ENCODE measurements at places on chromosomes 5 and 9.

DNA sequence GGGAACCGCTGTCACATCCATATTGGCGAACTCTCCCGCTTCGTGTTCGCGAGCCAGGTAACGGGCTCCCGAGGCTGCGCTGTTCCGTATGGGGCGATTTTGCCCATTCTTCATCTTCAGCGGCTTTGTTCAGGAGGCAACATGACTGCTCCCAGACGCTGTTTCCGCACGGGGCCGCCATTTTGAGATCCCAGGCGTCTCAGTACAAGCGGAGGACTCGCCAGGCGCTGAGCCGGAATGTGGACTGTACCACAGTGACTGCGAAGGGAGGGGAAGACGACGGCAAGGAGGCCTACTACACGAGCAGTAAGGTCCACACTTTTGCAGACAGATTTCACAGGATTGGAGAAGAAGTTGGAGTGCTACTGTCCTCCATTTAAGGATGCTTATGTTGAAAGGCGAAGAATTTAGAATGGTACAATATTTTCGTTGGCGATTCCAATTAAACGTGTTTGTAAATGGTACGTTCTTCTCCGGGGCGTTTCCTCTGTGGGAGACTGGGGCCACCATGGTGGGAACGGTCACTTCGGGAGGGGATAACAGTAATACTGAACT, 41.6 kb upstream of the ZNF300 start:
- no peak for DNase-seq

GRCh38 chr5:51185850-51186329, 197.4 kb upstream of the ISL1 start:
- no peak for DNase-seq

GRCh38 chr5:133362438-133362837, 249.9 kb downstream of the FSTL4 start:
- no peak for DNase-seq

DNA sequence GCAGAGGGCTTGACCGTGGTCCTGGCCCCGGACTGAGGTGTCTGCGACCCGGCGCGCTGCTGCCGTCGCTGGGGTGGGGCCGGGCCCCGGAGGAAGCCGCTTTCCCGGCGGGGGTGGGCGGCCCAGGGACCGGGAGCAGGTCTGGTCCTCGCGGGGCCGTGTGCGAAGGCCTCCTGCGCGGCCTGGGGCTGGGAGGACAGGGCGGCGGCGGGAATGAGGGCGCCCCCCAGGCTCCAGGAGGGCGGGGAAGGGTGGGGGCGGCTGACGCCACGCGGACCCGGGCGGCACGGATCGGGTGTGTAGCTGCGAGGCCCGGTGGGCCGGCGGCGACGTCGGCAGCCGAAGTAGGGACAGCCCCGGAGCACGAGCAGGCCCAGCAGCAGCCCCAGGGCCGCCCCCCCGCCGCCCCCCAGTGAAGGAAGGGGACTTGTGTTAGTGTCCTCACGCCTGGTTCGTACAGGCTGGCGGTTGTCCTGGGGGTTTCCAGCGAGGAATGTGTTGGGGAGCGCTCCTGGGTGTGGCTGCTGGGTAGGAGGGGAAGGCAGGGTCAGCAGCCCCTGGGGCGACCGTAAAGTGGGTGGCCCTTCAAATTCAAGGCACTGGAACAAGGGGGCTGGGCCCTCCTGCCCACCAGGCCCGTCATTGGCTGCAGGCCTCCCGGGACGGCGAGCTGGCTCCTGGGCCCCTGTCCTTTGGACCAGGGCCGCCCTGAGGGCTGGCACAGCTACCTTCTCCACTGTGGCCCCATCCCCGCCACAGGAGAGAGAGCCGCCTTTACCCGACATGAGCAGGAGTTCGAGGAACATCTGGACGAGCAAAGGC, 597 bp upstream of the TMEM250 start:
- DNase-seq, result peak; percentile 52

DNA sequence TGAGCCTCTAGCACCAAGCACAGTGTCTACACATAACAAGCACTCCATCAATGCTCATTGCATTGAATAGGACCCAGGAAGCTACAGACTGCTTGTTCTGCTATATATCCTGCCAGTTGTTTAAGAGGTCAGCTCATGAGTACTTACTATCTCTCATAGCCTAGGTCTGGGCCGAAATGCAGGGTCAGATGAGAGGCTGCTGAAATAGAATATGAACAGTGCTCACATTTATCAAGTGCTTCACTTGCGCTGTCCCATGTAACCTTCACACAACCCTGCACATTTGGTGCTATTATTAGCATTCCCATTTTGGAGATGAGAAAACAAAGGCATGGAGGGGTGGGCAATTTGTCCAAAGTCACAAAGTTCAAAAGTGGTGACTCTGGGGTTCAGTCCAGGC, 153.6 kb downstream of the FGF18 start:
- DNase-seq, result no peak

GRCh38 chr5:158978061-158978460, 121.7 kb downstream of the EBF1 start:
- DNase-seq, result no peak

DNA sequence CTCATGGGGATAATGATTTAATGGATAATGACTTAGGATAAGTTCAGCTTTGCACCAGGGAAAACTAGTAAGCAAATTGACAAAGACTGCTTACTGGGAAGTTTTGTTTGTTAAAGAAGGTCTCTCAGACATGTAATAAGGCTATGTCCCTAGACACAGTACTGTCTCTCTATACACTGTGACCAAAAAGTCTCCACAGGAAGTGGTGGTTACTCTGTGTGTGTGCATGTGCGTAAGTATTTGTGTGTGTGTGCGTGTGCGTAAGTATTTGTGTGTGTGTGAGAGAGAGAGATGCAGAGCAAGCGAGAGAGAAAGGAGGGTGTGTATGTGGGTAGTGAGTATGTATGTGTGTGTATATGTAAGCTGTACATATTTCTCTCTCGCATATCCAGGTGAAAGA, 229.6 kb downstream of the GLIS3 start:
- DNase-seq, result no peak

GRCh38 chr9:10173561-10173960, 439.2 kb downstream of the PTPRD start:
- DNase-seq, result no peak

GRCh38 chr5:31702712-31703111, 63.8 kb downstream of the PDZD2 start:
- no peak for DNase-seq

Data from ACHN (cell line).